A549 treated with RU486 at 1 μM for 4 hours (cell line): ENCODE measurements at places on chromosomes 1 and 21. TPM values are rescaled to one million over a fixed set of nuclear protein-coding genes. Genes with fewer than 3 reads are reported as not detected.

CCDC18 gene
- 5.0 to 8.8 TPM (median 5.4 TPM) in 5 replicates for total RNA-seq

ZNF436 gene
- 4.2 to 6.1 TPM (median 5.1 TPM) in 5 replicates for total RNA-seq

LORICRIN gene
- total RNA-seq, result not detected in 5 replicates

DMBX1 gene
- 0.71 to 1.2 TPM (median 1.0 TPM) in 5 replicates for total RNA-seq

TIAM1 gene
- 0.33 to 0.75 TPM (median 0.66 TPM) in 5 replicates for total RNA-seq

LRRN2 gene
- total RNA-seq, result 13.6 to 21.1 TPM (median 15.6 TPM) in 5 replicates

FMN2 gene
- total RNA-seq, result 2.8 to 6.2 TPM (median 5.5 TPM) in 5 replicates

PHC2 gene
- total RNA-seq, result 90.5 to 99.9 TPM (median 94.0 TPM) in 5 replicates

DTL gene
- 21.4 to 31.7 TPM (median 26.7 TPM) in 5 replicates for total RNA-seq

NR1I3 gene
- not detected in 5 replicates for total RNA-seq

LRRC3 gene
- 1.0 to 2.1 TPM (median 1.6 TPM) in 5 replicates for total RNA-seq

HFM1 gene
- total RNA-seq, result 0.09 TPM in 1 of 5 replicates, not detected in the others

TBX15 gene
- 0.08 to 0.11 TPM (median 0.09 TPM) in 4 of 5 replicates, not detected in the other for total RNA-seq

RIPPLY3 gene
- total RNA-seq, result 0.40 to 0.77 TPM (median 0.59 TPM) in 5 replicates

CYP4X1 gene
- total RNA-seq, result 0.07 to 0.08 TPM in 2 of 5 replicates, not detected in the others

RGS8 gene
- total RNA-seq, result not detected in 5 replicates

CHRM3 gene
- 0.06 to 0.08 TPM (median 0.06 TPM) in 3 of 5 replicates, not detected in the others for total RNA-seq

MMEL1 gene
- total RNA-seq, result not detected in 5 replicates

S100A4 gene
- total RNA-seq, result 1,522 to 1,903 TPM (median 1,710 TPM) in 5 replicates

OLIG2 gene
- not detected in 5 replicates for total RNA-seq

DYNLT5 gene
- not detected in 5 replicates for total RNA-seq

NVL gene
- total RNA-seq, result 19.7 to 26.6 TPM (median 21.3 TPM) in 5 replicates

BMP8A gene
- total RNA-seq, result 0.10 to 0.20 TPM (median 0.16 TPM) in 4 of 5 replicates, not detected in the other

CTSS gene
- total RNA-seq, result 13.6 to 20.4 TPM (median 19.9 TPM) in 5 replicates

DIO1 gene
- total RNA-seq, result not detected in 5 replicates

CD52 gene
- total RNA-seq, result not detected in 5 replicates

LRRC39 gene
- 0.05 to 0.14 TPM in 2 of 5 replicates, not detected in the others for total RNA-seq

EPHA2 gene
- 95.0 to 145 TPM (median 135 TPM) in 5 replicates for total RNA-seq

TTC39A gene
- 1.3 to 2.4 TPM (median 1.5 TPM) in 5 replicates for total RNA-seq

EVA1C gene
- total RNA-seq, result 36.8 to 61.2 TPM (median 41.7 TPM) in 5 replicates

REG4 gene
- not detected in 5 replicates for total RNA-seq

THEM5 gene
- not detected in 5 replicates for total RNA-seq

CR1 gene
- not detected in 5 replicates for total RNA-seq

ABL2 gene
- 12.7 to 21.7 TPM (median 18.8 TPM) in 5 replicates for total RNA-seq

SPRR5 gene
- not detected in 5 replicates for total RNA-seq

C1orf87 gene
- total RNA-seq, result not detected in 5 replicates

GNAT2 gene
- total RNA-seq, result 0.23 to 0.30 TPM in 2 of 5 replicates, not detected in the others

PPFIA4 gene
- 0.19 to 0.67 TPM (median 0.51 TPM) in 5 replicates for total RNA-seq

SLC30A10 gene
- total RNA-seq, result 0.06 to 0.09 TPM (median 0.07 TPM) in 3 of 5 replicates, not detected in the others
